Fibroblast of skin of right quadriceps (primary cell): ENCODE measurements at places on chromosomes 11 and 22.

- DNase-seq, result no peak
Observed at GRCh38 chr11:76105637-76106036, 100.7 kb downstream of the WNT11 start.

DNA sequence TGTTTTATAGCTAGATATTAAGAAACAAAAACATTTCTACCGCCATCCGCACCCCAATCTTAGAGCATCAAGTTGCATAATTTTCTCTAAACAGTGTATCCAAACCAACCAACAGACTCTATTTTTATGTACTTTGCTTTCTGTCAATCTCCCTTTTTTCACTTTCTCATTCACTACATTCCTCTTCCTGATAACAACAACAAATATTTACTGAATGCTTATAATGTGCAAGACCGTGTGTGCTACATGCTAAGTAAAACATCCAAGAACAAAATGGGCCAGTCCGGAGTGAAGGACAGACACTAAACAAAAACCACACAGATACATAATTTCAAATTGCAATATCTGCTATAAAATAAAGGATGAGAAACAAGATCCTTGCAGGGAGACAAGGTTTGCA is 38.6 kb upstream of the SOX6 start:
- no peak for DNase-seq

DNA sequence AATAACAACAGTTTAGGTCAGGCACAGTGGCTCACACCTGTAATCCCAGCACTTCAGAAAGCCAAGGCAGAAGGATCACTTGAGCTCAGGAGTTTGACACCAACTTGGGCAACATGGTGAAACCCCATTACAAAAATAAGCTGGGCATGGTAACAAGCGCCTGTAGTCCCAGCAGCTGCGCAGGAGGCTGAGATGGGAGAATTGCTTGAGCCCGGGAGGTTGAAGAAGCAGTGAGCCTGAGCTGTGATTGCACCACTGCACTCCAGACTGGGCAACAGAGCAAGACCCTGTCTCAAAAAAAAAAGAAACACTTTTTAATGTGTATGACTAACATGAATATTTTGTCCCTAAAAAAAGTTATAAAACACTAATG is 24.5 kb upstream of the TFIP11 start:
- DNase-seq, result no peak

DNA sequence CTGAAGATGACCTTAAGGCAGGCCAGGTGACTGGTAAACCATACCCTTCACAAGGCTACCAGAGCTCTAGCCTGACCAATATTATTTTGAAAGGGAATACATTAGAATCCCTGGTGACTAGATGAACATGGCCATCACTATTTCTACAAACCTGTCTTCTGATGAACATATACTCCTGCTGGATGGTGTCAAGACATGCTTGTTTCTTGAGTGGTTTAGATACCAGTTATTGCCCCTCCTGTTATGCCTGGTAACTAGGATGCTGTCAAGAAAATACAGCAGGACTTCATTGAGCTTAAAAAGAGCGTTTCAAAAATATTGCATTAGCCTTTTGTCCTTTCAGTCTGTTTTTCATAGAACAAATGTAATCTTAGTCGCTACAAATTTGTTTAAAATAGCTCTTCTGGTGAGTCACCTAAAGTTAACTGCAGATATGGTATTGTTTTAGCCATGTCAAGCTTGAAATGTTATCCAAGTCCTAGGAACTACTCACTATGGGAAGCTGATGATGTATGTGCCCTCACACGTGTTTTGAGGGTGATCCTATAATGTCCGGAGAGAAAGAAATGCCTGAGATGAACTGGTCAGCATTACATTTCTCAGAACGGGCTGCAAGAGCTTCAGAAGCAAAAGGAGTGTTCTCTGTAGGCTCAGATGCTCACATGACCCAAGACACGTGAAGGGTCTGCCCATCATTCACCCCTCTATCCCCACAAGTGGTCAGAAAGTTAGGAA is 20.6 kb downstream of the ADM start:
- peak; percentile 83 for DNase-seq

DNA sequence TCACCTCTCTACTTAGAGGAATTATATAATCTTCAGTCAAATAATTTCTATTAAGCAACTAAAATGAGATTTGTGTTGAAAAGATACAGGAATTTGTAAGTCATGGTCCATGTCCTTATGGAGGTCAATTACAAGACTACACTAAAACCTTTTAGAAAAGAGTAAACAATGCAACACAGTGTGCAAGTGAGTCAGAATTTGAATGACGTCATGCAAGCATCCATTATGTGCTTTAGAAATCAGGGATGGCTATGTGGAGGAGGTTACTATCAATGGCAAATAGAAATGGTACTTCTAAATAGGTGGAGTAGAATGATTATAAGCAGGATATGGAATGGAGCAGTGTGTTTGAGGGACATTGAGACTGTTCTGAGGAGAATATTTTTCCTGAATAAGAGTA is 16.6 kb downstream of the OR10D3 start:
- DNase-seq, result no peak

DNA sequence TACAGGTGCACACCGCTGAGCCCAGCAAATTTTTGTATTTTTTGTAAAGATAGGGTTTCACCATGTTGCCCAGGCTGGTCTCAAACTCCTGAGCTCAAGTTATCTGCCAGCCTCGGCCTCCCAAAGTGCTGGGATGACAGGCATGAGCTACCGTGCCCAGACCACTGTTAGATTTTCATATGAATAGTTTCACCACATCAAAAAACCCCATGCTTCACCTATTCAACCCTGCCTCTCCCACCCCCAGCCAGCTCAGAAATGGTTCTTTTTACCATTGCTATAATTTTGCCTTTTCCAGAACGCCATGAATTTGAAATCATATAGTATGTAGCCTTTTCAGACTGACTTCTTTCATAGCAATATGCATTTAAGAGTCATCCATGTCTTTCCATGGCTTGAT is 37.9 kb downstream of the CDPF1 start:
- no peak for DNase-seq

- no peak for DNase-seq
Observed at GRCh38 chr11:37115963-37116362, 517.9 kb upstream of the RAG2 start.

- DNase-seq, result no peak
Observed at GRCh38 chr11:112465433-112466024, 204.9 kb upstream of the PLET1 start.

DNA sequence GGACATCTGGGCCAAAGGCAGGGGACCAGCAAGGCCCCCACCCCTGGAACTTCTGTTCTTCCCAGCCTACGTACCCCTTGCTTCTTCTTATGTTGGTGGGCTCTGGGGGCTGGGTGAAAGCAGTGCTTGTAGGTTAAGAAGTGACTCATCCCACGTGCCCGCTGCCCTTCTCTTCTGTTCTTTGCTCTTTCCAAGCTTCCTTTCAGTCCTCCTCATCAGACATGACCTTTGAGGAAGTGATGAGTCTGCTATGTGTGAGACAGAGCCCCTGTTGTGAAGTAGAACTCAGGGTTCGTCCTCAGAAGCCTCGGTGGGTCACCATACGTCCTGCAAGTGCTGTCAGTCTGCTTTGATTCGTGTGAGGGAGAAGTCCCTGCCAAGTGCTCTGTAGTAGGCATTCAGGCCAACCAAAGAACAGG is 12.7 kb downstream of the MED15 start:
- peak; percentile 53 for DNase-seq

- DNase-seq, result no peak
Observed at GRCh38 chr11:102318469-102318868, 1.2 kb downstream of the BIRC3 start.

DNA sequence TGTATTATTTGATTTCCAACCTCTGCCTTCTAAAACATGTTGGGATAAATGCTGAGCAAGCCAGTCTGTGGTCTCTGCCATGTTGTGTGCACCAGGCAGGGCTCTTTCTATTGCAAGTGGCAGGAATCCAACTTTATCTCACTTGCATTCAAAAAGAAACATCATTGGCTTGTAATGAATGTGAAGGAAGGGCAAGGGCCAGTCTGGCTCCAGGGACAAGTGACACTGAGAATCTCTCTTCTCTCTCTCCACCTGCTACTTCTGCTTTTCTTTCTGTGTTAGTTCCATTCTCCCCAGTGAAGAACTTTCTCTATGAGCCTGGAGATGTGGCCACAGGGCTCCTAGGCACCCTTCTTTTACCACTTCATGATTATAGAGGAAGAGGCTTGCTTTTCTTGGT is 329.9 kb upstream of the NCAM1 start:
- DNase-seq, result no peak

DNA sequence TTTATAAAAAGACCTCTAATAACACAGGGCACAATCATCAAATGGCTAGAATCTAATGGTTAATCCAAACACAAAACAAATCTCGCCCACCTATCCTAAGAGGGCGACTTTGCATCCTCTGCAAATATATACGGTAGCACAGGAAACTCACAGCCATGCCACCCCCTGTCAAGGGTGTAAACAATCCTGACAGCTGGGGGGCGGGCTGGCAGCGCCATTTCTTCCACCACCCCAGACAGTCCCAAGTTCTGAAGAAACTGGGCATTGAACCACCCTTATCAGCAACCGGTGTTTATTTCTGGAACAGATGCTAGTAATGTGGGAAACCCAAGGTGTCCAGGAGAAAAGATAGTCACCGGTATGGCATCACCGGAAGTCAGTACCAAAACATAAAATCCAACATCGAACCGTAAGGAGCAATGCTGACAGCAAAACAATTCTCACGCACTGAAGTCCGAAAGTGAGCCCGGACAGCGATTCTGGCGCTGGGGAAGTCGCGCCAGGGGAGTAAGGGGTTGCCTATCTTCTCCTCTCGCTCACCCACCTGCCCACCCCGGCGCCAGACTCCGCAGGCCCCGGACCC is 825 bp downstream of the FBXO3 start:
- DNase-seq, result no peak

GRCh38 chr11:17648528-17648927 is 70.8 kb upstream of the MYOD1 start:
- no peak for DNase-seq
